ENCODE measurements at places on chromosomes 12 and 14.

GRCh38 chr14:96987086-96987474 lies 189.9 kb downstream of the VRK1 start:
- no peak for DNase-seq

GRCh38 chr14:51546603-51547258 lies 105.0 kb upstream of the FRMD6 start:
- no peak for DNase-seq

GRCh38 chr12:104577581-104577981 lies 120.8 kb downstream of the CHST11 start:
- no peak for DNase-seq

GRCh38 chr12:71010143-71010479 lies 89.6 kb upstream of the PTPRR start:
- DNase-seq = no peak

- no peak for DNase-seq
Observed at GRCh38 chr12:120092551-120093335, 23.8 kb downstream of the RAB35 start.

- DNase-seq = no peak
Observed at GRCh38 chr12:64551676-64552075, 58.6 kb upstream of the RASSF3 start.

GRCh38 chr12:27434673-27435565 lies 11.6 kb upstream of the SMCO2 start:
- DNase-seq = peak; percentile 8

DNA sequence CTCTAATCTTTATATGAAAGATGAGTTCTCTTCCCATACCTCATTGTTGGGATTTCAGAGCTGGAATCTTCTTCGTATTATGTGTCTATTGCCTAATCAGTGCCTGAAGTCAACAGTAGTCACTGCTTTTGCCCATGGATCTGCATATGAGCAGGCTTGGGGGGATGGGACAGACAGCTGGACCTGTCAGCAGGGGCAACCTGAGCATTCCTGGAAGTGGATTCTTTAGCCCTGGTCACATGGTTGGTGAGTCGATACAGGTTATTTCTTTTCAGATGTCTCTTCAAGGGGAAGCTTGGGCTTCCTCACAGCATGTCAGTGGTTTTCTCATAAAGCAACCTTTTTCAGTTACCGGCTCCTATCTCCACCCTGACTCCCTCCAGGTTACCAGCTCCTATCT lies 97.3 kb upstream of the RBM19 start:
- DNase-seq = no peak

- no peak for DNase-seq
Observed at GRCh38 chr14:60981633-60982455, 799 bp downstream of the SLC38A6 start.

DNA sequence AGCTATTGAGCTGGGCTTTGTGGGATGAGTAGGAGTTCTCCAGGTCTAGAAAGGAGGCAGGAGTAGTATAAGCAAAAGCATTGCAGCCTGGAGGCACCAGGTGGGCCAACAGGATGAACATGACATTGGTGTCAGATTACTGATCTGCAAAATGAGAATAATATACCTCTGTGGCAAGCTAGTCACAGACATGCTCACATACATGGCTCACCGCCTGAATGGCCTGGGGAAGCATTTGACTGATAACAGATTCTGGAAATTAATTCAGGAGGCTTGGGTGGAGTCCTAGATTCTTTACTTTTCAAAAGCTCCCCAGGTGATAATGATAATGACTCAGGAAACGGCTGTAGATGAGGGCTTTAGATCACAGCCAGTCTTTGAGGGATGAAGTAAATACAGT lies 709 bp downstream of the TCL1B start:
- DNase-seq = no peak

GRCh38 chr12:126688556-126688955 lies 1578.4 kb upstream of the TMEM132C start:
- DNase-seq = no peak

- no peak for DNase-seq
Observed at GRCh38 chr12:94725375-94726168, 75.2 kb upstream of the TMCC3 start.

DNA sequence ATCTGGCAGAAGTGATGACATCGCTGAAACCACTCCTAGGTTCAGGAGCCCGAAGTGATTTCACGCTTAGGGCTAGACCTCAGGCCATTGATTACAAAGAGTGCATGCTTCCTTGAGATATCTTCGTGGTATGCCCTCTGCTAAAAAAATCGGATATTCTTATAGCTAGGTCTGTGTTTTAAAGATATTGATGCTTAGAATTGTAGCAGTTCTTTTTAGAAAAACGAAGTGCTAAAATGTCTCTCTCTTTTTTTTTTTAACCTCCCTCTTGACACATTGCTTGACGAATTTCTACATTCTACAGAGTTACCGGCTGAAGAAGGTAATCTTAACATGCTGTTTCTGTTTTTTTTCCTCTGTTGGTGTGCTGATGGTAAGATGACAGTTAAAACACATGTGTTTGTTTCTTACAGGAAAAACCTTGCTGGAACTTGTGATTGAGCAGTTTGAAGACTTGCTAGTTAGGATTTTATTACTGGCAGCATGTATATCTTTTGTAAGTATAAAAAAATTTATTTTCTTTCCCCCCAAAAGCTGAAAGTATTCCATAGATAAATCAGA lies 1.3 kb downstream of the ATP2A2 start:
- DNase-seq = no peak

GRCh38 chr14:77094672-77095284 lies 3.3 kb upstream of the CIPC start:
- peak; percentile 13 for DNase-seq

GRCh38 chr14:86464341-86464740 lies 934.4 kb downstream of the FLRT2 start:
- DNase-seq = no peak

DNA sequence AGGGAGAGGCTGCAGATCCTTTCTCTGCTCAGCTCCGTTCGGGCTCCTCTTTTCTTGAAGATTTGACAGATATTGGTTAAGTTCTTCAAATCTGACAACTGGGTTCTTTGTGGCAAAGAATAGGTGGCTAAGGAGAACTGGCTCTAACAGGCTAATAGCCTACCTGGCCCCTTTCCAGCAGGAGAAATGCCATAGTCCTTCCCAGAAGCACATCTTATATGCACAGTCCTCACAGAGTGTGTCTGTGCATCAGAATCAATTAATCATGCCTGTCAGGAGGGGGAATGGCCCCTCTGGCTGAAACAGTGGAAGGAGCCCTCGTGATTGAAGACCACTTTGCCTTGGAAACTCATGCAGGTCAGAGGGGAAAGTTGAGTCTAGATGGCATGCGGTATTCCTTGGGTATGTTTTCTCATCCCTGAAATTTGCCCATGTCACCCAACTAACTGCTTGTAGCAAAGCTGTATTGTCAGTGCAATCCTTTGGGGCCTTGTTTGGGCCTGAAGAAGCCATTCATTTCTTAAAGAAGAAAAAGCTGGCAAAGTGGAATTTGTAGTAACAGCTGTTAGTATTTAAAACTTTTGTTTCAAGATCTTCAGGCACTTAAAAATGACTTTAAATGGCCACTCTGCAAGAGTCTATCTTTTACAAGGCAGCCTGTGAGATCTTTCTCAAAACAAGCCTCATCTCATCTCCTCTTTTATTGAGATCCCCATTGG lies 251.5 kb downstream of the ZFP36L1 start:
- no peak for DNase-seq

- no peak for DNase-seq
Observed at GRCh38 chr14:94341656-94342333, 18.7 kb upstream of the SERPINA6 start.

DNA sequence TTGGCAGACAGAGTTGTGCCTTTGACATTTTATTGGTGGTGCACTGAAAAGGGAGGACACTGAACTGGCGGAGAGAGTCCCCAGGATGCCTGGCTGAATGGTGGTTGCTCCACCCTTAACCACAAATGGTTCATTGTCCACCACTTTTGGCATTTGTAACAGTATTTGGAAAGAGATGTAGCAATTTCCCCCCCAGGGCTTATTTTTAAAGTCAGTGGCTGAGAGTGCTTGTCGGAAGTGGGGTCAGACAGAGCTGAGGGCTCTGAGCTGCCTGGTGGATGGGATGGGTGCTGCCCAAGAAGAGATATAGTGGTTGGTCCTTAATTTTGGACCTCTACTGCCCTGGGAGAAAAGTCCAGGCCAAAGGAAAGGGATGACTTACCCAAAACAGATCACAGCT lies 31.5 kb upstream of the FGF6 start:
- DNase-seq = no peak

- DNase-seq = no peak
Observed at GRCh38 chr12:101838628-101839323, 8.0 kb upstream of the GNPTAB start.

DNA sequence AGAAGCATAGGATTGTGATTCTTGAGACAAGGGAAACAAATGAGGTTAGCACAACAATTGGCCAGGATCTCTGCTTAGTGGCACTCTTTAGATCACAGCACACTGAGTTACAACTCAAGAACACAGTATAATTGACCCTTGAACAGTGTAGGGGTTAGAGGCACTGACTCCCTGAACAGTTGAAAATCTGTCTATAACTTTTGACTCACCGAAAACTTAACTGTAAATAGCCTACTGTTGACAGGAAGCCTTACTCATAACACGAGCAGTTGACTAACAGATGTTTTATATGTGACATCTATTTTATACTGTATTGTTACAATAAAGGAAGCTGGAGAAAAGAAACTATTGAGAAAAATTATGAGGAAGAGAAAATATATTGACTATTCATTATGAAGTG lies 296.1 kb downstream of the RERGL start:
- no peak for DNase-seq

GRCh38 chr14:30264161-30264560 lies 294.8 kb upstream of the G2E3 start:
- DNase-seq = no peak

DNA sequence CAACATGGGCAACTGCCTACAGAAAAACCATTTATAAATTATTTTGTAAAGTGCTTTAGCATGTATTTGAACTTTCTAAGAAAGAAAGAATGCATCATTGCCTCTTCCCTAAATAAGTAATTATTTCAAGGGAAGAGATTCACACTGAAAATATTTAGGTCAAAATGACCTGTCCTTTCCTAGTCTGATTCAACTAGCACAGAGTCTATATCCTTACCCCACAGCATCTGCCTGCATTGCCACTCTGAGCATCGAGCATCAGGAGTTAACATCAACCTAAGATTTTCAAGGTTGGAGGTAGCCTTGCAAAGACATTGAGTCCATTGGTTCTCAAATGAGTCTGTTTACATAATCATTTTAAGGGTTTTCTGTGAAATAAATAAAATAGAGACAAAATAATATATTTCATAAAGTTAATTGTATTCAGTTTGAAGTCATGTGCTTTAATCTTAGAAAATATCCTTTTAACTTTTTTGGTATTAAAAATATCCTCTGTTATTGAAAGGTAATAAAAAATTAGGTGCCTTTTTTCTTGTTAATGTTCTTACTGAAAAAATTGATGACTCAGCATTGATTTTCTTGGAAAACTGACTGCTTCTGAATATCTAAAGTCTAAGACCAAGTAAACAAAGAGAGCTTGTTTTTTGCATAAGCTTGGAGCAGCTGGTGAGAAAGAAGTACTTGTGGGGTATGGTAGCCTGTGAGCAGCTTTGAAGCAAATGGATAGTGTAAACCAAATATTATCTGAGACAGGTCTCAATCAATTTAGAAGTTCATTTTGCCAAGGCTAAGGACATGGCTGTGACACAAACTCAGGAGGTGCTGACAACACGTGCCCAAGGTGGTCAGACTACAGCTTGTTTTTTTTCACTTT lies 269.0 kb upstream of the CLEC14A start:
- no peak for DNase-seq

DNA sequence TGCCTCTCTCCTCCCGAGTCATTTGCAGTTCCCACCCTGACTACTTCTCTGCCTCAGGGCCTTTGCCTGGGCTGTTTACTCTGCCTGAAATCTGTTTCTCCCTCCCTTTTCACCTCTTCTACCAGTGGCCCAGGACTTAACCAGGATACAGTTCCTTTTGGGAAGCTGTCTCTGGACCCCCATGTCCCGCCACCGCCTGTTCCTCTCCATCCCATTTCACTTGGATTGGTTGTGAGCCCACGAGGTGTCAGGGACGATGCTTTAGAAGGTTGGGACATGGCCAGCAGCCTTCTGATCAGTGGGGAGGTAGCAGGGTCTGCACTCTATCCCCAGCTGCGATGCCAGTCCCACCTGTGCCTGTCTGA lies 51.8 kb downstream of the FAM222A start:
- no peak for DNase-seq

All from bone marrow (tissue), 2 donors.